ENCODE measurements at places on chromosomes 12 and 14. TPM values are rescaled to one million over a fixed set of nuclear protein-coding genes. Genes with fewer than 3 reads are reported as not detected.

GRCh38 chr14:31410048-31410650 lies 10.2 kb downstream of the HEATR5A start:
- DNase-seq: no peak

The CLEC4C gene
- not detected for total RNA-seq

The GLT1D1 gene
- total RNA-seq: 1.4 TPM

DNA sequence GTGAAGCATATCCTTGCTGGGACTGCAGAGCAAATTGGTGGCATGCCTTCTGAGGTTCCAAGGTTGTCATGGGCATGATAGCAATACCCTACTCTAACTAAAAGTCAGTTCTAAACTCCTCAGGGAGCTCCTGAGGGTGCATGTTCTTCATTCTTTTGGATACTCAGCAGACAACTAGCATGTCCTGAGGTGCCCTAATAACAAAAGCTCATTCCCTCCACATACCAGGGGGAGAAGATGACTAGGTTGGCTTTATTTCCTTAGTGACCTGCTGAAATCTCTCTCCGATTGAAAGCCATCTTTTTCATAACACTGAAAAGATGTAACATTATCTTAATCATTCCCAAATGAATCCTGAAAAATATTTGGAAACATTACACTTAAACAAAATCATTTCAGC lies 188.7 kb upstream of the IGF1 start:
- no peak for DNase-seq

GRCh38 chr12:6018265-6018664 lies 73.2 kb upstream of the ANO2 start:
- DNase-seq: no peak

The RNASE12 gene
- total RNA-seq: not detected

The CISTR gene
- total RNA-seq: not detected

The BEGAIN gene
- 2.6 TPM for total RNA-seq

The NGB gene
- total RNA-seq: not detected

- no peak for DNase-seq
Measured at GRCh38 chr12:114920771-114921554, 237.0 kb upstream of the TBX3 start.

GRCh38 chr14:103925316-103925715 lies 2.9 kb upstream of the TDRD9 start:
- DNase-seq: no peak

The TCL1B gene
- total RNA-seq: not detected

The KRT73 gene
- total RNA-seq: not detected

DNA sequence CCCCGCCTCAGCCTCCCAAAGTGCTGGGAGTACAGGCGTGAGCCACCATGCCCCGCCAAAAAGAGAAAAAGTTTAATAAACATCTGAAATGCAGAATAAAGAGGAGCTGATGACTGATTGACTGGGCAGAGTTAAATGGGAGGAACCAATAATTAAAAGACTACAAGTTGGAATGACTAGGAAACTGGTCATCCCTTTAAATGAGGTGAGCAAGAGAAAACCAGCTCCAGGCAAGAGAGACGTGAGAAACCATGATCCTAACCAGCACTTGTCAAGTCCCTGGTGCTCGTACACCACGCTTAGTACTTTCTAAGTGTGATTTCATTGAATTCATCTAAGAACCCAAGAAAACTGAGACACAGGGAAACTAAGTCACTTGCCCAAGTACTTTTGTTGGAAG lies 47.9 kb downstream of the MAP1LC3B2 start:
- no peak for DNase-seq

The WSCD2 gene
- 5.6 TPM for total RNA-seq

GRCh38 chr12:26369588-26369987 lies 174.2 kb downstream of the SSPN start:
- DNase-seq: no peak

The RD3L gene
- not detected for total RNA-seq

The RILPL1 gene
- 33.3 TPM for total RNA-seq

DNA sequence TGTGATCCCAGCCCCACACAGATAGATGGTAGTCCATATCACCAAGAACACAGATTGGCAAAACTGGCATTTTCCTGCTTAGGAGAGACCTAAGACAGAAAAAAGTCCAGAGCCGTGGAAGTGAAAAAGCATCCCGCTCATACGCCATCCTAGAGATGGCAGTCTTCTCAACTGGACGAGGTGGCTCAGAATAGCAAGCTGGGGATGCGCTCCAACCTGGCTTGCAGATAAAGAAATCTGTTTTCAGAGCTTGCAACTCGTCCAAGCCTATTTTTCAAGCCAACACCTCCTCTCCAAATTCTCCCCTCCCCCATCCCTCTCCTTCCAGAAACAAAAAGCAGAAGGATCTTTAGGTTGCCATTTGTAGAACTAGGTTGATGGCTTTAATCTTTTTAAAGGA lies 74.3 kb upstream of the OTX2 start:
- no peak for DNase-seq

- no peak for DNase-seq
Measured at GRCh38 chr12:6858799-6859198, 6.8 kb downstream of the USP5 start.

GRCh38 chr14:28813810-28814209 lies 47.2 kb downstream of the FOXG1 start:
- no peak for DNase-seq

DNA sequence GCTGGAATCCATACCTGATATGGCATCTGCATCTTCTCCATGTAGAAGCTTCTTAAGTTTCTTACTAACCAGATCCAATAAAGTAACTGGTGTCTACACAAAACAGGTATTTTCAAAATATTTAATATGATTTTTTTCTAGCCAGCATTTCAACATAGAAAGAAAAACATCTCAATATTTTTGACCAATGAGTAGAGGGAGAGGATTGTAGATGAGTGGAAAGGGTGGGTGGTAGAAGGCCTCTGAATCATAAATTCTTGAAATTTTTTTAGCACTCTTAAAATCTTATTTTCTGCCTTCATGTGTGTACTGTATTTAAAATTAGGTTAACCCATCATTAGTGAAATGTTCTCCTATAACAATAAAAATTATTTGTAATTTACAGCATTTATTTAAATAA lies 18.0 kb downstream of the DEPDC4 start:
- DNase-seq: no peak

DNA sequence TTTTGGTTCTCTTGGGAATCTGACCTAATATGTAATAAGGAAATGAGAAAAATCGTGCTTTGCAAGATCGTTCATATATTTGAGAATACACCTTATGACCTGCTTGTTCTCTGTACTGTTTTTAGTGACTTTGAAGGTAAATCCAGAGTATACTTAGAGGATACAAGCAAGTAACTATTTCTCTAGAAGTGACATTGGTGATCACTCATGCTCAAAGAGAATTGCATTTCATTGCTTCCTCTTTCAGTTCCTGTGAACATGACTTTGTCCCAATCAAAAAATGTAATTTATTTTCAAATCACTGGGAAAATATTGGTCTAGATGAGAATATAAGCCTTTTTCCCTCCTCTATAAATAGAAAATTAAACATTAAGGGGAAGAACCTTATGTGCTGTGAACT lies 2.7 kb downstream of the KTN1 start:
- DNase-seq: no peak

DNA sequence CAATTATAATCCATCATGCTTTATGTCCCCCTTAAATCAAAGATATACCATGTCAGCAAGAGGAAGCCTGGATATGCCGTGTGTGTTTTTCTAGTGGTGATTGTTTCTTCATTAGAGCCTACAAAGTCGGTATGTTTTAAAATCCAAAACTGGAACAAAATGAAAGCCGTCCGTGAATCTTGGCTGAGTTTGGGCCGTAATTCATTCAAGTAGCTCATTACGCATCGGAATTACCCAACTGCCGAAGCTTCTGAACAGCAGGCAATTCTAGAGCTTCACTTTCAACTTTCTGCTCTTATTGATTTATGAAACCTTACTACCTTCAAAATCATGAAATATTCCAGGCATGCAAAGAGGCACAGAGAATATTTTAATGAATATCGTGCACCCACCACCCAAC lies 224.7 kb downstream of the AACS start:
- DNase-seq: no peak

- no peak for DNase-seq
Measured at GRCh38 chr14:62670526-62670925, 374.7 kb downstream of the KCNH5 start.

The NFATC4 gene
- 121 TPM for total RNA-seq

The GLI1 gene
- total RNA-seq: 2.4 TPM

The GLIPR1L2 gene
- total RNA-seq: 1.9 TPM

GRCh38 chr14:103537175-103537990 lies 8.4 kb downstream of the TRMT61A start:
- peak; percentile 30 for DNase-seq

The ETFBKMT gene
- 2.8 TPM for total RNA-seq

GRCh38 chr14:100988411-100988900 lies 84.9 kb upstream of the RTL1 start:
- DNase-seq: no peak

DNA sequence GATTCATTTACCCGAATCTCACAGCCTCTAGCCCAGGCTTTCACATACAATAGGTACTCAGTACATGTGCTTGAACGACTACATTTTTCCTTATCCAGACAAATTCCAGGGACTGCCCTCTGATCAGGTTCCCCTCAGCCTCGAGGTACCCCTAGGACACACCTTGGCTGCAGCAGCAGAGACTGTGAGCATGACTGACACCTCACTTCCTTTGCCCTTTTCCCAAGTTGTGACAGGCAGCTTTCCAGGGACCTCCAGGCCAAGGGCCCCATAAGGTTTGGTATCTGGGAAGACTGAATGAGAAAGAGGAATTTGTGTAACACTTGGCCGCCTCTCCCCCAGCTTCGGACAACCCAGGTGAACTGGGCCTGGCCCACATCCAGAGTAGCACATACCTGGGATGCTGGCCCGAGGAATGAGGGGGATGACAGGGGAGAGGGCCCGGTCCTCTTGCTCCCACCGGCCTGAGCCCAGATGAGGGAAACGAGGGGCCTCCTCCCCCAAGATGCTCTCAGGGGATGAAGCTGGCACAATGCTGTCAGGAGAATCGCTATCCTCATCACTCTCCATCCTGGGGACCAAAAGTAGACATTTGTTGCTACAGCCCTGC lies 10.2 kb upstream of the PRKAG1 start:
- peak; percentile 31 for DNase-seq

The MMP14 gene
- total RNA-seq: 250 TPM

DNA sequence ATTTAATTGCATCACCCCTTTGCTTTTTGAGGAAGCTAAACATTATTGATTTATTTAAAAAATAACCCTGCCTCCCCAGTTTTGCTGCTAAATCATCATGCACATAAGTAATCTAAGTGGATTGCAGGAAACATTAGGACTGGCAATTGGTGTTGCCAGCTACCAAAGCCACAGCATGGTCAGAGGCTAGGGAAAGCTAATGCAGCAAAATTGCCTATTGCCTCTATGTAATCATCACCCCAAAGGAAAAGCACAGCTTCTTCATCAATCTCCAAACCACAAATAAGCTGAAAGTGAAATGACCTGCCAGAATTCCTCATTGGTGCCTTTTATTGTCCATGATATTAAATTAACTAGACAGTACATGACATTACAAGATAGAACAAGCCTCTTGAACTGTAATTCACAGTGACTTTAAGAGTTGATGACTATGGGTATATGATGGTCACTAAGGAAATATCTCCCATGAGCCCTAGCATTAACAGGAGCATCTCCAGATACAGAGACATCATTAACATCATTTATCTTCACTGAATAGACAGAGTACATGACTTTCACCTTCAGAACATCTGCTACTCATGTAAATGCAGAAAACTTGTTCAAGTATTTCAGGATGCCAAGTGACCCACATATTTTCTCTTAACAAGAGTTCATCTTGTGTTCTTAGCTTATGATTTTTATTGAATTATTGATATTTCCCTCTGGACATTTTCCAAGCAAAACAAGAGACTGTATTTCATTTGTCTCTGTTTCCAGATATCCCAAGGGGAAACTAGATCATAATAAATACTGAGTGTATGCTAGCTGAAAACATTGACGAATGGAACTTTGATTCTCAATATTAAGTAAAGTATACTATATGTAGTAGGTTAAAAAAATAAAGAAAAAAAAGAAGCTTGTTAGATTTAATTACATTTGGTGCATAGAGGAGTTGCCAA lies 29.4 kb downstream of the PTPRR start:
- no peak for DNase-seq

DNA sequence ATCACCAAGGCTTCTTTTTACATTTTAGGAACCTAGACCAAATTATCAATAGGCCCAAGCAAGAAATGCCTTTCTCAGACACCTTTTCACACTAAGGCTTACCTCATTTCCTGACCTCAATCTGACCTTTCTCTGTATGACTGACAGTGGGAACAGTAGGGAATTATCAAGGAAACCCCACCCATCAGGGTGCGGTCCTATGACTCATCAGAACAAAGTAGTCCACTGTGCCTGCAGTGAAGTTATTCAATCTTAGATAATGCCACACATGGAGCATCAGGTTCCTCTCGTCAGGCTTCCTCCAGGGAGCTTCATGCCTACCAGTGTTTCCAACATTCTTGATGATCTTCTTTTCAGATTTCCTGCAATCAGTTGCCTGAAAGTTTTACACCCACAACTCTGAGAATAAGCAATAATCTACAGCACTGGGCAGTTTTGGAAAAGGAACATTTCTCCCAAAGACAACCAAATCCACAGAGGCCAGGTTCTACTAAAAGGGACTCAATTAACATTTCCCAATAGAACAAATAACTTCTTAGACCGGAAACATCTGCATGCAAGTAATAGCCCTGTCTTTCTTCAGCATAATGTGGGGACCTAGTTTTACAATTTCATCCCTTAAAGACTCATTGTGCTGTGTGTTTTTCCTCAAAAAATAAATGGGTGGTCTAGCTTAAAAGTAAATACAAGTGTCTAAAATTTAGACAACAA lies 35.9 kb upstream of the TMTC2 start:
- DNase-seq: no peak

The HOXC6 gene
- total RNA-seq: 14.7 TPM

The MYL2 gene
- total RNA-seq: not detected

DNA sequence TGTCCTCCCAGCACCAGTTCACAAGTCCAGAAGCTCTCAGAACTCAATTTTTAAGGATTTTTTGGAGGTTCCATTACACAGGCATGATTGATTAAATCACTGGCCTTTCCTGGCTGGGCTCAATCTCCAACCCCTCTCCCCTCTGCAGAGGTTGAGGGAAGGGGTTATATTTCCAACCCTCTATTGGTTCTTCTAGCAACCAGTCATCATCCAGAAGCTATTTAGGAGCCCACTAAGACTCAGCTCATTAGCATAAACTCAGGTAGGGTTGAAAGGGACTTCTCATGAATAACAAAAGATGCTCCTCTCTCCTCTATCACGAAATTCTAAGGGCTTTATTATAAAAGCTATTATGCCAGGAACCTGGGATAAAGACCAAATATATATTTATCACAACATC lies 41.5 kb downstream of the SPPL3 start:
- DNase-seq: no peak

The PLD4 gene
- total RNA-seq: 1.7 TPM

DNA sequence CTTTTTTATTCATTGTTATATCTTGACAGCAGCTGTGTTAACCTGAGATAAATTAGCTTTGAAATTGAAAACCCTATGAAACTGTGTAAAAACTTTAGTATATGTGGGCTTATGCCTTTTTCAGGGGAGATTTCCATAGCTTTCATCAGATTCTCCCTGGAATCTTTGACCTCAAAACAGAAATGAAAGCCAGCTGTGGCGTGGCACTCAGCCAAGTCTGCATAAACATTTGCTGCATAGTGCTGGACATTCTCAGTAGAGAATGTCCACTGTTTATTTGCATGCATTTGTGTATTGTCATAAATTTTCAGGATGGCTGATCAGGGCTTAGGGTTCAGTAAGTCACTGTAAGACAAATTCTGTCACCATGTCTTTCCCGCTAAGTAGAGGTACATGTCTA lies 115.3 kb upstream of the NAP1L1 start:
- DNase-seq: no peak

The SLCO1A2 gene
- total RNA-seq: not detected

Data from aorta (tissue), 5 donors.